ENCODE measurements at places on chromosomes 3 and 15.
A peak's percentile ranks its signal among the peaks of the same experiment; 100 is the strongest.

- DNase-seq: no peak
These were observed 282.7 kb downstream of the CNTN3 start for GRCh38 chr3:74331711-74332110.

DNA sequence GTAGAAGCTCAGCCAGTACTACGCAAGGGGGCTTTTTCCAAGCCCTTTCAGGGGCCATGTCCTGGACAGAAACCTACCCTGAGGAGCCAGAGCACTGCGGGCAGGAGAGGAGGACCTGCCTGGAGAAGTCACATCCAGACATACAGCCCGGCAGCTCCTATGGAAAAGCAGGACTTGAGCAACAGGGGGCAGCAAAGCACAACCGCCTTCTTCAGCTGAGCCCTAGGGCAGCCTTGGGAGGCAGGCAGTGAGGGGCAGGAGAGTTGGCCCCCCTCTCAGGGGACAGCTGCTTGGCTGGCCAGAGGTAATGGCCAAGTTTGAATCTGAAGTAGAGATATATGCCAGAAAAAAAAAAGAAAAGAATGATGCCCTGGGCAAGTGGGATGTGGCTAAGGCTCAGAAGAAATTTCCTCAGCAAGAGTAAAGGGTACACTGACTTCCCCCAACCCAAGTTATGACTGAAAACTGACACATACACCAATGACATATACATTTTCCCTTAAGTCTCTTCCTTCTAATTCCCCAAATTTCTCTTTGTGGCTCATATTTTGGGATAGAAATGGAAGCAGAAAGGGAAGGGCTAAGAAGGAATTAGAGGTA is 56.9 kb downstream of the CYP19A1 start:
- no peak for DNase-seq

DNA sequence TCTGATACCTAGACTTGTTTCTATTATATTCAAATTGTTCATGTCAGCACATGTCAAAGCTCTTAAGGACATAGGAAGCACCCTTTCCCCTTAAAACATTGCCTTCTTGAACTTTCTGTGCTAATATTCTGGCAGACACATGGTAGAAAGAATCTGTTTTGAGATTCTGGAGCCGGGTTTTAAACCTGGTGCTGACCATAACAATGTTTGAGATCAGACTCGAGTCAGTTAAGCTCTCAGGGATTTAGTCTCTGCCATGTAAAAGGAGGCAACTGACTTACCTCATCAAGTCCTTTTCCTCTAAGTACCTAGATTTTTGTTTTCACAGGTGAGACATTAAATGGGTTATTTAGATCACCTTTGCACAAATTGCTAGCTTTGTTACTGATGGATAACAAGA is 38.9 kb downstream of the RBMS3 start:
- DNase-seq: no peak

- no peak for DNase-seq
These were observed 5.7 kb downstream of the SLC6A20 start for GRCh38 chr3:45790596-45790995.

GRCh38 chr3:48247401-48247811 is 6.5 kb downstream of the ZNF589 start:
- DNase-seq: peak; percentile 18

GRCh38 chr3:170480111-170480510 is 61.4 kb downstream of the CLDN11 start:
- DNase-seq: no peak

DNA sequence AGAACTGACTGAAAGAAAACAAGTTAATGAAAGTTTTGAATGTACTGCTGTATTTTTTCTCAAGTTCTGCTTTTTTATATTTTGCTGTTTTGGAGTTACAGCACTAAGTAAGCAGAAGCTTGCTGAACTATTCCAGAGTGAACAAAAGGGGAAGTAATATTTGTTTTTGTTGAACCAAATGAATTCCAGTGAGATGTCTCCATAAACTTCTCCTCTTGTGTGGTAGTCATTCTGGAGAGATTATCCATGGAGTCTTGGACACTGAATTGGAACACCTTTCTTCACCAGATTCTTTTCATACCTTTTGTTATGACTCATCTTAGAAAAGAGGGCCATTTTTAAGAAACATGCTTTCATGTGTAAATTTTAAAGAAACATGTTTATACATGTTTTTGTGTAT is 8.8 kb downstream of the ANKUB1 start:
- no peak for DNase-seq

DNA sequence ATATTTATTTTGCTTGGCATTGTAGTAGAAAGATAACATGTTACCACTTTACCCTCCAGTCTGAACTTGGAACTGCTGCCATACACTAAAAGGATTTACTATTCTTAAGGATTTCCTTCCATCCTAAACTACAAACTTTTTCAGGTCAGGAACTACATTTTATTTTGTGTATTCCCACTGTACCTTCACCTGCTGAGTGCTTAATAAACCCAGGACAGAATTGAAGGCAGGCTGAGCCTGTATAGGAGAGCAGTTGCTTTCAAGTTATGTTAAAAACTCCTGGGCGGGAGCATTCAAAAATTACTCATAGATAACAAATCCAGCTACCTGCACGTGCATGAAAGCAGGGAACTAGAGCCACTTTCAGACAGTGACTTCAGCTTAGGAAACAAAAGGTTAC is 58.3 kb downstream of the CACNA1D start:
- no peak for DNase-seq

DNA sequence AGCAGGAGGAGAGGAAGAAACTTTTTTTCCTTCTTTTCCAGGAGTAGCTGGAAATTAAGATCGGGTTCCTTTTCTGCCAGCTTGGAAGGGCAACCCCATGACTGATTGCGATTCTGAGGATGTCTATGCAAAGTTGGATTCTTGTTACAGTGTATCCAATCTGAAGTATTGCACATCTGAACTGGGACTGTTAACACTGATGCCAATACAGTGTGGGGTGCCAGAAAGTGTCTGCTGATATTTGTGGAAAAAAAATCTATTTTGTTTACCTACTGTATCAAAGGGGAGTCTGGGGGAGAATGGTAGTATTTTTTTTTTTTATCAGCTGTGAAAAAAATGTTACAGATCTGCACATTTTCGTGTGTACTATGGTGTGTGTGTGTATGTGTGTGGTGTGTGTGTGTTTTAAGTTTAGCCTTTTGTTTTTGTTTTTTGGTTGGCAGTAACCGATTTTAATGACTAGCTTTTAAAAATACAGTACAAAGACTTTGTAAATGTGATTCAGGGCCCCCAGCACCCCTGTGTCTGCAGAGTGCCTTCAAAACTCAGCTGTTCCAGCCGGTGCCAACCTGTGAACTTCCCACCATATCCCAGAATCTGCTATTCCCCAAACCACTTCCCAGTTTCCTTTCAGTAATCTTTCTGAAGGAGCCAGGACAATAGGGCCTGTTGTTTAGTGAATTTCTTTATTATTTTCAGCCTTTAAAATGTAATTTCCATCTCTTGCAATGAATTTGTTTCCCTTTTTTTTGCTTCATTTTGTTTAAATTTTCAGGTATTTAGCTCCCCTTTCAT is 1.9 kb downstream of the RAP2B start:
- no peak for DNase-seq

- DNase-seq: peak; percentile 47
These were observed 16.0 kb downstream of the SEC61A1 start for GRCh38 chr3:128068156-128068620.

DNA sequence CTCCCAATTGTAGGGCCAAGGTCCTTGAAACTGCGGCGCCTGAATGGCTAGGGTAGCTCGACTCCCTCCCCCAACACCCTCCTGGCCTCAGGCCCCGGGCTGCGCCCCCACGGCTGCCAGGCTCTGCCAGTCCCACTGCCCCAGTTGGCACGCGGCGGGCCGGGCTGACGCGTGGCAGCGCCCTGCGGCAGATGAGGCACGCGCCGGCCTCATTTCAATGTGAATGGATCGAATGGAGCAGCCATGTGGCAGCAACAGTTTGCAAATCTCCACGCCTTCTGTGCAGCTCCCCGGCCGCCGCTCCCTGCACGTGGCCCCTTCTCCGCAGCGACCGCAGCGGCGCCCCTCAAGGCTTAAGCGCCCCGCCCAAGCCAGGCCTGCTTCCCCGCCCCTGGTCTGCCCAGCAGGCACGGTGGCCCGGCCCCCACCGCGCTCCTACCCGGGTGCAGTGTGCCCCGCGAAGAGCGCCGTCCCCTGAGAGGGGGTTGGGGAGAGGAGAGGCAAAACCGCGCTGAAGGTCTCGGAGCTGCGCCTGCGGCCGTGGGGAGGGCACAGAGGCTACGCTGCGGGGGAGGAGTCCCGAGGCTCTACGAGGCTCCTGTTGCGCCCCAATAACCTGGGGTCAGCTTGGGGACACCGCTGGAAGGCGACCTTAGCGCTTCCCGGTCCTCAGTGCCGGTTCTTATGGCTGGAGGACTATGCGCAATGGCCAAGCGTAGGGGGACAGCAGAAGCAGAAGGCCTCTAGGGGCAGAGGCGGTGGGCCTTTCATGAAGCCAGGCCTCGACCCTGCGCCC is 3.1 kb upstream of the DLL4 start:
- DNase-seq: no peak
